ENCODE measurements at places on chromosomes 5 and 9.

- no peaks in the 10 kb centered on the region for H3K27me3 ChIP-seq
- H3K27ac ChIP-seq = no peak overlapping the region
- H3K4me1 ChIP-seq = no peaks in the 10 kb centered on the region
- no peak overlapping the region for H3K4me3 ChIP-seq
- no peaks in the 10 kb centered on the region for H3K36me3 ChIP-seq
- DNase-seq = no peak
Observed at GRCh38 chr9:31608416-31608815, 776.0 kb upstream of the ACO1 start.

- DNase-seq = no peak
- H3K36me3 ChIP-seq = no peaks in the 10 kb centered on the region
- no peaks in the 10 kb centered on the region for H3K27me3 ChIP-seq
- H3K27ac ChIP-seq = no peak overlapping the region
Observed at GRCh38 chr5:50655067-50655809, 11.2 kb upstream of the PARP8 start.

DNA sequence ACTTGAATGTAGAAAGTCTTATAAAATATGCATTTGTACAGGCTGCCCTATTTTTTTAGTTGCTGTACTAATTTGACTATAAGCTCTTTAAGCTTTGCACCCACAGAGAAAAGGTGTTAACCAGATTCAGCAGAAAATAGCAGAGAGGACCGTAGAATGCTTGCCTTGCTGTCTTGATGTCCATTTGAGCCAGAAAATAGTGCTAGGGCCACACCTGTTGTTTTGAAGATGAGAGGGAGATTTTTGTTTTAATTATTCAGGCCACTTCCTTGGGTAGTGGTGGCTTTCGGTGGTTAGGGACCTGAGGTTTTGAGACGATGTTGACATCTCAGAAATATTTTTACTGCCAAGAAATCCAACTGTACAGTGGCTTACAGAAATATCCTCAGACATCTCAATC is 196.0 kb downstream of the SPATA31D1 start:
- H3K27ac ChIP-seq = peak overlapping the region; percentile 50
- DNase-seq = peak; percentile 45

GRCh38 chr5:37370550-37370863 is 399 bp downstream of the NUP155 start:
- no peaks in the 10 kb centered on the region for H3K36me3 ChIP-seq
- peaks cover 24% of the 10 kb centered on the region for H3K4me1 ChIP-seq
- peak overlapping the region; percentile 83 for H3K27ac ChIP-seq

DNA sequence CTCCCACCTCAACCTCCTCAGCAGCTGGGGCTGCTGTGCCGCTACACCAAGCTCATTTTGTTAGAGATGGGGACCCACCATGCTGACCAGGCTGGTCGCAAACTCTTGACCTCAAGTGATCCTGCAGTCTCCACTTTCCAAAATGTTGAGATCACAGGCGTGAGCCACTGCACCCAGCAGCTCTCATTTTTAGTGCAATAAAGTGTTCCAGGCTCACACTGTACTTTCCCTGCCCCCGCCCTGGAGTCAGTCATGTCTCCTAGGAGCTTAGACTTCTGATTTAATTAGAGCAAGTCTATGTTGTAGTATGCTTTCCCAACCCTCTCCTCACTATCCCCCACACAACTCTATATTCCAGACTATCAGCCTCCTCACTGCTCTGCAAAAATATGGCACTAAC is 238.0 kb upstream of the ACTBL2 start:
- no peaks in the 10 kb centered on the region for H3K36me3 ChIP-seq
- H3K27ac ChIP-seq = no peak overlapping the region
- no peaks in the 10 kb centered on the region for H3K27me3 ChIP-seq
- H3K4me1 ChIP-seq = no peaks in the 10 kb centered on the region

DNA sequence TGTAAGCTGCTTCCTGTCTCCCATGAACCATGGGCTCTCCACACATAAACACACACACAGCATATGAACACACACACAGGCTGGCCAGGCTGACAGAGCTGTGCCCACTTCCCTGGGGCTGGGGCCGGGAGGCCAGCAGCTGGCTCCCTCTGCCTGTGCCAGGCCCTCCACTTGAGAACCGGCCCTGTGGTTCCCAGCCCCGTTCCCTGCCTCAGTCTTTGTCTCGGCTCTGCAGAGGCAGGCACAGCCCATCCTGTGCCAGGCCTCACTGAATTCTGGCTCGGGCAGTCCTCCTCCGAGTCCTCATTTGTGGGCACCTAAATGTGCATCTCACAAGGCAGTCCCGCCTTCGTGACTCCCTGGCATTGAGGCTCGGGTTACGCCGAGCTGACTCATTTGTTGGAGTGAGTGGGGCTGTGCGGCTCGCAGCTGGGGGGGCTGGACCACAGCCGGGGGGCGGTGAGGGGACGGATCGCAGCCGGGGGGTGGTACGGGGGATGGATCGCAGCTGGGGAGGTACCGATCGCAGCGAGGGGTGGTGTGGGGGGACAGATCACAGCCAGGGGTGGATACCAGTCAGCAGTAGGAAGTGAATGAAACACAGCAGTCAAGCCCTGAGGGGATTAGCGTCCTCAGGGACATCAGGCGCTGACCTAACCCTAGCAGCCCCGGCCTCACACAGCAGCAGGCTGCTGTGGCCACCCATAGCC is 72.3 kb downstream of the PSMB7 start:
- no peak overlapping the region for H3K27ac ChIP-seq
- no peak overlapping the region for H3K4me3 ChIP-seq
- DNase-seq = no peak
- H3K36me3 ChIP-seq = no peaks in the 10 kb centered on the region
- H3K4me1 ChIP-seq = no peaks in the 10 kb centered on the region
- no peaks in the 10 kb centered on the region for H3K27me3 ChIP-seq

DNA sequence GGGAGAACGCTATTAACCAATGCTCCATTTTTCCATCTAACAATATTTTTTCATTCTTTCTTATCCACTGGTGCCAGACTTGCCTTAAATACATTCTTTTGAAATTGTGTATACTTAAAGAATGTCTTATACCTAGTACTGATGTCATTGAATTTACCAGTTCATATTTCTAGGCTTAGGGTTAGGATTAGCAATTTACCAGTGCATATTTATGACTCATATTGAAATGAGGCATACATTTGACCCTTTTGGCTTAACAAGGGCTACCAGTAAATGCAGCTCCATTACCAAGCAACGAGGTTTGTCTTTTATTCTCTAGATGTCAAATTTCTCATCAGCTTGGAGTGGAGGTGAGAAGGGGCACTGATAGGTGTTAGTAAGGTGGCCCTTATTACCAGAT is 89.5 kb downstream of the CDH9 start:
- H3K4me1 ChIP-seq = no peaks in the 10 kb centered on the region
- no peaks in the 10 kb centered on the region for H3K36me3 ChIP-seq
- DNase-seq = no peak
- H3K27ac ChIP-seq = no peak overlapping the region
- H3K27me3 ChIP-seq = no peaks in the 10 kb centered on the region

- no peak overlapping the region for H3K4me3 ChIP-seq
- H3K27ac ChIP-seq = no peak overlapping the region
- no peaks in the 10 kb centered on the region for H3K27me3 ChIP-seq
- no peaks in the 10 kb centered on the region for H3K4me1 ChIP-seq
Observed at GRCh38 chr5:115392611-115393010, 96.2 kb upstream of the CCDC112 start.

DNA sequence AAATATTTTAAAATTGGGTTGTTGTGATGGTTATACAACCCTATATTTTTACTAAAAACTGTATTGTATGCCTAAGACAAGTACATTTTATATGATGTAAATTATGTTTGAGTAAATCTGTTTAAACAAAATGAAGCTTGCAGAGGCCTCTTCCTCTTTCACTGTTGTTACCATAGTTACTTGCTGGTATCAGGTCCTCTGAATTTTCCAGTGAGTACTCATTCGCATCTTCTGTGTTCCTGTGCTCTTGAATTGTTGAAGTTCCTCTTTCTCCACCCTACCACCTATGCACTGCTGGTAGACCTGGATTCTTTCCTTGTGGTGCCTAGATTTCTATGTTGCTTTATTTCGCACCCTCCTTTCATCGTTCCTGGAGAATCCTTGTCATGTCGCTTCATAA is 938.5 kb upstream of the ACO1 start:
- peak; percentile 62 for DNase-seq
- no peaks in the 10 kb centered on the region for H3K27me3 ChIP-seq
- peaks cover 18% of the 10 kb centered on the region for H3K4me1 ChIP-seq
- peak overlapping the region; percentile 16 for H3K27ac ChIP-seq
- H3K4me3 ChIP-seq = no peak overlapping the region

DNA sequence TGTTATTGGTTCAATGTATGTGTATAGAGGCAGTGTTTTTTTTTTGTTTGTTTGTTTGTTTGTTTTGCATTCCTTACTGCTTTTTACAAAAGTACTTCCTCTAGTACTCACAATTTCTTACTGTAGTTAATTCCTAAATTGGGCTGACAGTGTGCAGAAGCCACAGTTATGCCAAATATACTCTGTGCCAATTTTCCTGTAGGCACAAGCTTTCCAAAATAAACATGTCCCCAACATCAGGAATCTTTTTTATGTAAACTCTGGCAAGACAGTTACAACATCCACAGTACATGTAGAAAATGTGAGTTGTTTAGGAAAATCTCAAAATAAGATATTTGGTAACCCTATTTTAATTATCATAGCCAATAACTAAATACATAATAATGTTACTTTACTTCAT is 161.6 kb upstream of the TSLP start:
- H3K36me3 ChIP-seq = no peaks in the 10 kb centered on the region
- no peaks in the 10 kb centered on the region for H3K4me1 ChIP-seq
- no peak overlapping the region for H3K27ac ChIP-seq
- no peak overlapping the region for H3K4me3 ChIP-seq

- H3K4me3 ChIP-seq = no peak overlapping the region
- peaks cover 6% of the 10 kb centered on the region for H3K27me3 ChIP-seq
- no peak overlapping the region for H3K27ac ChIP-seq
- DNase-seq = no peak
- H3K36me3 ChIP-seq = no peaks in the 10 kb centered on the region
- H3K4me1 ChIP-seq = peaks cover 22% of the 10 kb centered on the region
Observed at GRCh38 chr5:173706700-173707099, 90.2 kb upstream of the BOD1 start.

DNA sequence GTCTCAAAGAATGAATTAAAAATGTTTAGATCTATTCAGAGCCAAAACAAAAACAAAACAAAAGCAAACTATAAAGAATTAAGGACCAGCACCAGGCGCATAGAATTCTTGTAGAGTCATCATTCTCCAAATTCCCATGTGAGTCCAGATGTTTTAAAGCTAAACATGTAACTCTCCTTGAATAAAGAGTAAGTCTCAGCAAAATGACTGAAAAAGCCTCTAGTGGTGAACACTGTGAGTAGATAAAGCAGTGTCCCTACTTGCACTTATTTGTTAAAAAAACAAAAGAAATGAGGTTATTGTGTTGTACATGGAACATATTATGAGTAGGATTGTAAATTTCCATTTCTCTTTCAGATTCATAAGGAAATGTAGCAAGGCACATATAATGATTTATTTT is 44.0 kb downstream of the NNT start:
- no peak overlapping the region for H3K4me3 ChIP-seq
- H3K4me1 ChIP-seq = no peaks in the 10 kb centered on the region
- H3K36me3 ChIP-seq = peaks cover 47% of the 10 kb centered on the region
- H3K27ac ChIP-seq = no peak overlapping the region
- no peaks in the 10 kb centered on the region for H3K27me3 ChIP-seq
- DNase-seq = no peak

DNA sequence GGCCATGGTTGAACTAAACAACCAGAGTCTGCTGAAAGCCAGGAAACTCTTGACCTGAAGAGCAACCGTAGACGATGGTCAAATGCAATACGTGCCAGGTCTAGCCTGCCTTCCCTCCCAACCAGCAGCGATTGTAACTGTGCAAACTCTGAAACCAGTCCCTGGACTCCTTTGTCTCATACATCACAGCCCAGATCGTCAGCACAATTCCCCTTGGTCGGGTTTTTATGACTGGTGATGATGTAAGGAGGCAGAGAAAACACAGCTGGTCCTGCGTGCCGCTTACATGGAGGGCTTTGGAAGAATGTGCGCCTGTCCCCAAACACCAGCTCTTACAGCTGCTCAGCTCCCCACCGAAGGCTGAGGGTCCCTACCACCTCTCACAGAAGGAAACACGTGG is 24.6 kb downstream of the SMIM23 start:
- DNase-seq = no peak
- no peak overlapping the region for H3K27ac ChIP-seq
- no peak overlapping the region for H3K4me3 ChIP-seq

DNA sequence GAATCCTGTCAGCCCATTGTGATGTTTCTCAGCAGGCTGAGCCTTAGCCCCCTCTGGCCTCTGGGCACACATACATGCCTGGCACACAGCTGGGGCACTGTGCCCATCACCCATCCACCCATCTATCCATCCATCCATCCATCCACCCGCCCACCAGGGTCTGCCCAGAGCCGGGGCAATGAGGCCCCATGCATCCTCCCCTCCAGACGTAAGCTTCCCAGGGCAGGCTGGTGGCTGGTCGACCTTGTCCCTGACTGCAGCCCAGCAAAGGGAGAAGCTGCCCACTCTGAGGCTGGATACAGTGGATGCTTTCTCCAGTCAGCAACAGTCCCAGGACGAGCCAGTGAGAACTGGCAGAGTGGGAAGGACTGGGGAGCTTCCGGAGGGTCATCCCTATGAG is 21.1 kb upstream of the SLC25A51 start:
- DNase-seq = no peak
- H3K27me3 ChIP-seq = no peaks in the 10 kb centered on the region

DNA sequence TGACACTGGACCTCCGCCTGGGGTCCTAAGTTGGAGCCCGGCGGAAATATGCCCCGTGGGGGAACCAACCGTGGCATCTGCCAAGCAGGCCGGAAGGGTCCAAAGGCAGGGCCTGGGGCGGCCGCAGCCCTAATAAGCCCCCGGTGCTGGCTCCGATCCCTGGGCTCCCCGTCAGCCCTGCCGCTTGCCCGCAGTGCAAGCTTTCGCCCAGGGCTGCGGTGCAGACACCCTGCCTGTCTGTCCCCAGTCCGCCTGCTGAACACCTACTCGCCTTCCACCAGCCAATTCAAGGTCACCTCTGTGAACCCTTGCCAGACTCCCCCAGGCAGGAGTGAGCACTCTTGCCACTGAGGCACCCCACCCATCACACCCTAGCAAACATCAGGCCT is 502 bp upstream of the PTGR1 start:
- no peak overlapping the region for H3K27ac ChIP-seq
- H3K27me3 ChIP-seq = peaks cover 39% of the 10 kb centered on the region
- H3K4me3 ChIP-seq = peak overlapping the region; percentile 76
- no peak for DNase-seq
- peaks cover 22% of the 10 kb centered on the region for H3K4me1 ChIP-seq

Measured in B cell (primary cell).